H9 (cell line): ENCODE measurements at places on chromosomes 16 and 17. TPM values are rescaled to one million over a fixed set of nuclear protein-coding genes. Genes with fewer than 3 reads are reported as not detected.

The PPP1R1B gene
- 14.7 and 15.5 TPM in 2 replicates for total RNA-seq

The MEIOB gene
- total RNA-seq, result 1.3 and 1.6 TPM in 2 replicates

GRCh38 chr16:87733190-87733589 is 32.6 kb downstream of the KLHDC4 start:
- no peak for DNase-seq

DNA sequence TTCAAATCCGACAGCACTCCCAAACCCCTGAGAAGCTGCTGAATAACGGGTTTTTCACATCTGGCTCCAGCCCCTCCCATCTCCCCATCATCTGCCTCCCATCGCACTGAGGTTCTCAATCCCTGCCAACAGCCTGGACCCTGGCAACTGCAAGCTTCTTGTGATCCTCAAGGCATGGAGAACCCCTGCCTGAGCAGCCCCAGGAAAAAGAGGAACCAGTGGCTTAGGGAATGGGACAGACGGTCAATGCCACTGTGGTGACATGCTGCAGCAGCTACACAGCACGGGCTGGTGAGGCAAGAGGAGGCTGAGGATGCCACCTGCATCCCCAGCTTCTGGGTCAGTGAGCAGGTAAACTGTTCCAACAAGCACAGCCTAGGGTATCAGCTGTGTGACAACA is 3.3 kb upstream of the MBTPS1 start:
- DNase-seq, result no peak

GRCh38 chr17:1762901-1763898 is 1.3 kb downstream of the SERPINF1 start:
- DNase-seq, result no peak

- DNase-seq, result no peak
Observed at GRCh38 chr16:50578137-50578536, 29.9 kb downstream of the NKD1 start.

DNA sequence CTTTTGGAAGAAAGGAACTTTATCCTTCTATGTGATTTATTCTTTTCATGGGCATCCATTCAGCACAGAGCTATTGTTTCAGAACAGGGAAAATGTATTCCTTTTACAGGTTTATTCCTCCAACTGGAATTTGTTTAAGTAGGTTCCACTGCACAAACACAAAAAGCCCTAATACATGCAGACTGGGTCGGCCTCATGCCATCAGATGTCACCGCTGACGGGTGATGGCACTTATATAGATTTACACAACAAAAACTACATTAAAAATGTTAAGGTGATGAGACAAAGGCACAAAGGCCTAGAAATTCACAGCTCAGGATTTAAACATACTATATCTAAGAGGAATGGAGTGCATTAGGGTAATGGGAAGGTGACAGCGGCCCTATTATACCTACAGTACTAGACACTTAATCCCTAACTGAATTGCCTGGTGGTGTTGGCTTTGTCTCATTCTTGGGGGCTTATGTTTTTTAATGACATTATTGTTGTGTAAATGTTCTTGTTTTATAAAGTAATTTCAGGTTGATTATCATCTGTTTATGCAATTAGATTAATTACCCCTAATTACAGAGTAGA is 276.4 kb upstream of the PSMD7 start:
- no peak for DNase-seq

DNA sequence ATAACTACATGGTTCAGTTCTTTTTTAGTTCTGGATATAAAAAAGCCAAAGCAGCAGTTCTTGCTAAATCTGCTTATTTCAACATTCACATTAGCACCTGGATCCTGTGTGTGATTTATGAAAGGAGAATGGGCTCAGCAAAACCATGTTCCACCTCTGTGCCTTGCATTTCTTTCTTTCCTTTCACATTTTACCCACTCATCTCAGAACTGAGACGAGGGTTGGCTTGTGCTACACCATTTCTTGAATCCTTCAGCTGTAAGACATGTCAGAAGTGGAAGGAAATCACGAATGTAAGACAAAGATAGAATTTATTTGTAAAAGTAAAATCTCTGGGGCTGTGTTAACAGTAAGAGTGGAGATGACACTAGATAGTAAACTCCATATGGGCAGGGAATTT is 1.2 kb upstream of the UTP6 start:
- no peak for DNase-seq
